CD4-positive, alpha-beta memory T cell (primary cell): ENCODE measurements at places on chromosomes 11 and 22. TPM values are rescaled to one million over a fixed set of nuclear protein-coding genes. Genes with fewer than 3 reads are reported as not detected.

The PGA4 gene
- not detected for total RNA-seq

GRCh38 chr22:44628835-44629234 lies 73.2 kb upstream of the PRR5 start:
- no peak for DNase-seq

DNA sequence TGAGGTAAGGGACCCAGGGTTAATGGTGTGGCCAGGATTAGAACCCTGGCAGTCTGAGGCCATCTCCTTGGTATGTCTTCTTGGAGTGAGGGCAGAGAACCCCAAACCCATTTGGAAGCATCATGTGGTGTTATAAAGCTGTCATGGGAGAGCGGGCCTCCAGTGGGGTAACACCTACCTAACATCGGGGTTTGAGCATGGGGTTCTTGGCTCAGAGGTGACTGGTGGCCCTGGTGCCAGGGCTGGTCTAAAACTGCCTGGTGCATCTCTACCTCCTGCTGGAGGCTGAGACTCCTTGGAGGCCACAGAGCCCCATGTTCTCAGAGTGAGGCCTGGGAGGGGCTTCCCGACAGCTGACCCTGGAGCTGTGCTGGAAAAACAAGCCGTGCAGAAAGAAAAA lies 4.5 kb downstream of the PRDM11 start:
- no peak for DNase-seq

The CCDC188 gene
- not detected for total RNA-seq

GRCh38 chr11:5610446-5610845 lies 14.0 kb downstream of the TRIM6 start:
- DNase-seq, result no peak

- no peak for DNase-seq
Measured at GRCh38 chr22:23270212-23270733, 90.0 kb downstream of the BCR start.

The TMPRSS4 gene
- 0.33 TPM for total RNA-seq

- DNase-seq, result no peak
Measured at GRCh38 chr22:24953384-24954113, 1.0 kb downstream of the KIAA1671 start.

- no peak for DNase-seq
Measured at GRCh38 chr11:57867966-57868365, 106.4 kb downstream of the CTNND1 start.

- DNase-seq, result no peak
Measured at GRCh38 chr11:76613901-76614300, 56.6 kb downstream of the LRRC32 start.

DNA sequence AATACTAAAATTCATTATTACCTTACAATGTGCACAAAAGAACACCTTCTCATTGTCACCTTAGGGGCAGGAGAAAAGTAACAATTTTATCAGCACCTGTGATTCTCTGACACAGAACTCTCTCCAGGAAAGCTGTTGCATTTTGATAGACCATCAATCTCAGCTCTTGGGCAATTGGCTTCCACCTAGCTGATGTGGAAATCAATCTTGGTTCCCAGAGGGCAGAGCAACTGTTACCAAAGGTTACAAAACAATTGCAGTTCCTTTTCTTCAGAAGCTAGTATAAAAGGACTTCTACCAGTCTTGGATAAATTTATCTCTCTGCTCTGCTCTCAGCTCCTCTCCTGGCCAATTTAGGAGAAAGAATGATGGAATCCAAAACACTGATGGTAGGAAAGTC lies 157.8 kb upstream of the DDI1 start:
- DNase-seq, result no peak

DNA sequence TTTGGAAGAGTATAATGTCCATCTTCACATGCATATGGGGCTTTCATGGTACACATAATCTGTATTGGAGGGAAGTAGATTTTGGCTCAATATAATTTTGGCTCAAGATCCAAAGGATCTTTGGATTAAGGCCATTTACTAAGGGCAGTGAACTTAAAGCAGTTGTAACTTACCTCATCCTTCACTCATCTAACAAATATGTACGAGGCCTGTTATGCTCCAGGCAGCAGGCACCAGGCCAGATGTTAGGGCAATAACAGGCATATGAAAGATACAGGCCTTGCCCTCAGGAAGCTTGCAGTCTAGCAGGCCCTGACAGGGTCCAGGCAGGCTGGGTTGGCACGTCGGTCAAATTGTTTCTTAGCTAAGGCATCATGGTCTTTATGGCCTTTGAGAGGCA lies 44.6 kb downstream of the LIF start:
- no peak for DNase-seq

DNA sequence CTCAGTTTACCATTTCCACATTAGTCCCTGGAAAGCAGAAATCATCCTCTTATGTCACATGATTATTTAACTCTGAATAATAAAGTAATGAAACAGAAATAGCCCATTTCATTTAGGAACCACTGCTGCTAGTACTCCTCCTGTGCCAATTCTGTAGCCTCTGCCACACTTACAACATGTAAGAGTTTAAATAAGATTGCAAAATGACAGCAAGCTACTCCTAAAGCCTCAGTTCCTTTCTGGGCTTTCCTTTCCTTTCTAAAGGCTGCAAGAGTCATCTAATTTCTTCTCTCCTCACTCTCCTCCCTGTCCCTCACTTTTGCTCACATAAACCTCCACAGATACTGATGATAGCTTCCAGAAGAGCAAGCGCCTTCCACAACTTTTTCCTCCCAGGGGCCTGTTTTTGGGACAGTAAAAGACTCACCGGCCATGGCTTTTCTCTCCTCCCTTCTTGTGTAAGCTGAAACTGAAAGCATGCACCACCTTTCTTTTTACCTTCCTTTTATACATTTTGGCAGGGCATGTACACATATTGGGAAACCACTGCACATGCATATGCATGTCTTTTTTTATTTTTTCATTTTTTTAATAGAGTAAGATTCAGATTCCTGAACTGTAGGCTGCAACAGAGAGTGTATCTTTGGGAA lies 38.5 kb downstream of the CARD18 start:
- DNase-seq, result no peak
